ENCODE measurements at places on chromosomes 5 and 9. TPM values are rescaled to one million over a fixed set of nuclear protein-coding genes. Genes with fewer than 3 reads are reported as not detected.

Gene PCDHGC4
- 0.17 TPM for total RNA-seq

Gene BSPRY
- total RNA-seq = not detected

Gene CMYA5
- 0.30 TPM for total RNA-seq

Gene DDX46
- total RNA-seq = 15.1 TPM

Gene C5orf34
- total RNA-seq = 7.6 TPM

Gene CA9
- total RNA-seq = 0.74 TPM

Gene ACSL6
- not detected for total RNA-seq

Gene SPATA31E1
- total RNA-seq = not detected

Gene AJM1
- 0.45 TPM for total RNA-seq

Gene NR4A3
- under 0.01 TPM for total RNA-seq

Gene SLIT3
- total RNA-seq = 0.34 TPM

Gene ADRA1B
- 2.4 TPM for total RNA-seq

Gene EGFLAM
- total RNA-seq = 1.2 TPM

Gene GARIN3
- total RNA-seq = not detected

Gene TRPM3
- not detected for total RNA-seq

Gene GLE1
- total RNA-seq = 28.1 TPM

Gene SLC44A1
- total RNA-seq = 18.7 TPM

Gene C9orf50
- 0.50 TPM for total RNA-seq

Data from bronchus fibroblast of lung (primary cell).